ENCODE measurements at places on chromosomes 16 and 17. TPM values are rescaled to one million over a fixed set of nuclear protein-coding genes. Genes with fewer than 3 reads are reported as not detected.

The CTRB1 gene
- total RNA-seq: not detected

The TBC1D3 gene
- total RNA-seq: not detected

The GRB7 gene
- not detected for total RNA-seq

The KRTAP4-5 gene
- not detected for total RNA-seq

The OR1F1 gene
- not detected for total RNA-seq

The CBFB gene
- 162 TPM for total RNA-seq

The PERCC1 gene
- not detected for total RNA-seq

The ALKBH5 gene
- 129 TPM for total RNA-seq

The TTYH2 gene
- total RNA-seq: 3.6 TPM

The TBC1D3K gene
- not detected for total RNA-seq

The PDIA2 gene
- total RNA-seq: 0.51 TPM

The COG7 gene
- total RNA-seq: 29.5 TPM

The KRTAP2-3 gene
- total RNA-seq: 0.65 TPM

The AGRP gene
- not detected for total RNA-seq

The PIPOX gene
- total RNA-seq: 1.7 TPM

The LGALS9C gene
- total RNA-seq: not detected

The CCDC40 gene
- 5.6 TPM for total RNA-seq

The TPPP3 gene
- 0.46 TPM for total RNA-seq

The CRISPLD2 gene
- total RNA-seq: 47.8 TPM

The MYH2 gene
- total RNA-seq: 0.97 TPM

The KRTAP9-8 gene
- total RNA-seq: not detected

The OTOP3 gene
- not detected for total RNA-seq

The NLGN2 gene
- 15.1 TPM for total RNA-seq

The QPRT gene
- 31.1 TPM for total RNA-seq

The GHDC gene
- total RNA-seq: 9.2 TPM

The TP53TG3C gene
- total RNA-seq: not detected

All from smooth muscle cell of the umbilical artery (primary cell).